Chondrocyte (in vitro differentiated cells): ENCODE measurements at places on chromosomes 4 and X. TPM values are rescaled to one million over a fixed set of nuclear protein-coding genes. Genes with fewer than 3 reads are reported as not detected.

- H3K27me3 ChIP-seq = no peaks in the 10 kb centered on the region
- H3K4me3 ChIP-seq = no peak overlapping the region
- peaks cover 6% of the 10 kb centered on the region for H3K4me1 ChIP-seq
- H3K27ac ChIP-seq = peak overlapping the region; percentile 5
These were observed 39.1 kb downstream of the WDFY3 start for GRCh38 chr4:84927428-84927827.

- peaks cover 4% of the 10 kb centered on the region for H3K36me3 ChIP-seq
- peak; percentile 87 for DNase-seq
- H3K27ac ChIP-seq = peak overlapping the region; percentile 70
- no peak overlapping the region for H3K4me3 ChIP-seq
- H3K4me1 ChIP-seq = peaks cover 58% of the 10 kb centered on the region
These were observed 36.0 kb upstream of the SPON2 start for GRCh38 chr4:1208266-1208961.

DNA sequence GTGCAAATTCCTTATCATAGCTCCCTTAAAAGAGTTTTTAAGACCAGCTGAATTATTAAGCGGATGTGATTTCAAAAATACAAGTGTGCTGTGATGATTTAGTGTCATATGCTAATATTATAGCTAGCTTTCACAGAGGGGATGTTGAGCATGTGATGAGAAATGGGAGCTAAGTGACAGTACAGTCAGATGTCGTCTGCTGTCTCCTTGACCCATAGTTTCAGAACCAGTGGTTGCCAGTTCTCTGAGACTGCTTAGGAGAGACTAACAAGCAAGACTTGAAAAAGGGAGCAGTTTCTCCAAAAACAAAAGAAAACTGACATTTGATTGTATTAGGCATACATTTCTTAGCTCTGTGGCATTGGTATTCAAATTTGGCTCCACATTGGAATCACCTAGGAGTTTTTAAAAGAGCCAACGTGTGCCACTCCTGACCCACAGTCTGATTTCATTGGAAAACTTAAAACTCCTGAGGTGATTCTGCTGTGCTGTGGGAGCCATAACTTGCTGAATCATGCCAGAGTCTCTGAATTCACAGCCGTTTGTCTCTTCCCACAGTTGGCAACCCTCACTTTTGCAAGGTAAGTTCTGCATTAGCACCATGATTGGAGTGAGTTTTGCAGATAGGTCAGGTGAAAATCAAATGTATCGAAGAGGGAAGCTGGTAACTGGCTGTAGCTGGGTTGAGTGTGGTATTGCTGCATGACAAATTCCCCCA, 20.3 kb downstream of the FUNDC2 start:
- H3K36me3 ChIP-seq = peaks cover 2% of the 10 kb centered on the region
- H3K27ac ChIP-seq = no peak overlapping the region
- H3K4me1 ChIP-seq = no peaks in the 10 kb centered on the region
- H3K4me3 ChIP-seq = no peak overlapping the region
- H3K27me3 ChIP-seq = no peaks in the 10 kb centered on the region

DNA sequence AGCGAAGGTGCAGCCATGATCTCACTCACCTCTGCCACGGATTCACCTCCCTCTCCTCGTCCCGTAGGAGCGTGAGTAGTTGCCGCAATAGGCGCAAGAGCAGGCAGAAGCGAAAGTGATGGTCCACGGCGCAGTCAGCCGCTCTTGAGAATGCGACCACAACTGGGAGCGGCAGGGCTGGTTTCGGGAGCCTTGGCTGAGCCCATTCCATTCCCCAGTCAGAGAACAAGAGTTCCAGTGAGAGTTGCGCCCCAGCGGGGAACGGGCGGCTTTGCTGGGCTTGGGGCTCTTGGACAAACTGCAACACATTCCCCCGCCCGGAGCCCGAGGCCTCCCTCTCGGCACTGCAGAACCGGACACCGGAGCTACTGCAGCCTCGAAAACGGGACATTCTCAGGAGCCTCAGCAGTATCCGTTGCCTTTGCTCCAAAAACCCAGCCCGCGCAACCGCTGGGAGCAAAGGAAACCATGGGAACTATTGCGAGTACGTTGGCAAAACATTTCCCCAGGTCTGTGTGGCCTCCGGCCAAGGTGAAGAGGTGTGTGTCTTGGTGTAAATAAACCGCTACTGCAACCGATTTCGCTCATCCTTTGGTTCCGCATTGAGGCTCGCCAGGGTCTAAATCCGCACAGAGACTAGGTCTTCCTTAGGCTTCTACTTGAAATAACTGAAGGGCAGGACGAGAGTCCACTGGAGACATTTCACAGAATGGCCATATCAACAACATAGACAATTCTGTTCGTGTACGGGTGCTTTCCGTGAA, 5.7 kb upstream of the ZBTB33 start:
- H3K4me1 ChIP-seq = peaks cover 10% of the 10 kb centered on the region
- no peak for DNase-seq
- H3K4me3 ChIP-seq = peak overlapping the region; percentile 82
- H3K36me3 ChIP-seq = no peaks in the 10 kb centered on the region

- DNase-seq = no peak
- H3K27ac ChIP-seq = no peak overlapping the region
- no peaks in the 10 kb centered on the region for H3K36me3 ChIP-seq
- no peaks in the 10 kb centered on the region for H3K27me3 ChIP-seq
- H3K4me3 ChIP-seq = no peak overlapping the region
- H3K4me1 ChIP-seq = peaks cover 13% of the 10 kb centered on the region
These were observed 3.3 kb upstream of the SUPT20HL1 start for GRCh38 chrX:24357106-24357505.

GRCh38 chr4:11368701-11369115, 60.0 kb downstream of the HS3ST1 start:
- no peak overlapping the region for H3K4me3 ChIP-seq
- H3K4me1 ChIP-seq = peaks cover 3% of the 10 kb centered on the region
- H3K27ac ChIP-seq = no peak overlapping the region
- H3K36me3 ChIP-seq = no peaks in the 10 kb centered on the region

Gene PRPS2
- total RNA-seq = 9.6 to 17.2 TPM (median 9.9 TPM) in 3 replicates

Gene TCEAL1
- total RNA-seq = 26.7 to 27.7 TPM (median 27.2 TPM) in 3 replicates

Gene ESX1
- not detected in 3 replicates for total RNA-seq
